ENCODE measurements at places on chromosomes 13 and 19. TPM values are rescaled to one million over a fixed set of nuclear protein-coding genes. Genes with fewer than 3 reads are reported as not detected.
A peak's percentile ranks its signal among the peaks of the same experiment; 100 is the strongest.

IL4I1 gene
- 21.2 TPM for total RNA-seq

ZNF556 gene
- not detected for total RNA-seq

IFI30 gene
- total RNA-seq, result 20.4 TPM

CDC42EP5 gene
- total RNA-seq, result 0.55 TPM

MAP4K1 gene
- 195 TPM for total RNA-seq

CKM gene
- total RNA-seq, result not detected

DNA sequence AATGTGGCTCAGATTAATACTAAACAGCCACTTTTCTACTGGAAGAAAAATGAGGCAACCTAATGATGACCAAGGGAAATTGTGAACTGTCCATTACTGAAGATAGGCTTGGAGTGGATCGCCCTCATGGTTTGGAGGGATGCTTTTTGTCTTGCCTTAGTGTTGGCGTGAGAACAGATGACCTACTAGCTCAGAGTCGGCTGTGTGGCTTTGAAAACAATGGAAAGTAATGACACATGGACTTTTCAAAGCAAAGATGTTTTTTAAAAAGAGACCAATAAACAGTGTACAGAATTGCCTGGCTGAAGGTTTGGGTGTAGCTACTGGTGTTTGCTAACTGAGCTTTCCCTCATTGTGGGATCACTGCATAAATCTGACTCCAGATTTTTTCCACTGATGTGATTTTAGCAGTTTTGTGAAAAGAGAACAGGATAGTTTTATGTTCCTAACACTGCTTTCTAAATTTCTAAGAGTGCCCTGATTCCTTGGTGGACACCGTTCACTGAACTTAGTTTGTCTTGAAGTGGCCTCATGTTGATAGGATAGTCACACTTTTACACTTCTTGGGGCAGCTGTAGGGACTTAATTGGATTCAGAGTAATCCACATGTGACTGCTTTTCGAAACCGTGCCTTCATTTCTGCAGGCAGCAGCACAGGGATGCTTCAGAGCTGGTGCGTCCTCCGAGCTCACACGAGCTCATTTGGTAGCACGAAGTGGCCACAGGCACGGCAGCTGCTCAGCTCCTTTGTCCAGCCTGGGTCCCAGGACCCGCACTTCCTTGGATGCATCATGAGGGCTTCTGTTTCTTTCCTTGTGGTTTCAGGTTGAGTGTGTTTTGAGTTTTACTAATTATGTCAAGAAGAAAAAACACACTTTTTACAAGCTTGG is 4.3 kb downstream of the CEBPG start:
- H3K36me3 ChIP-seq, result peaks cover 33% of the 10 kb centered on the region
- H3K4me3 ChIP-seq, result no peak overlapping the region
- no peaks in the 10 kb centered on the region for H3K27me3 ChIP-seq
- peaks cover 56% of the 10 kb centered on the region for H3K4me1 ChIP-seq
- no peak for DNase-seq
- H3K27ac ChIP-seq, result peak overlapping the region; percentile 32

- H3K36me3 ChIP-seq, result no peaks in the 10 kb centered on the region
- peaks cover 5% of the 10 kb centered on the region for H3K4me1 ChIP-seq
- no peak overlapping the region for H3K4me3 ChIP-seq
- H3K27me3 ChIP-seq, result peaks cover 15% of the 10 kb centered on the region
Observed at GRCh38 chr13:43573361-43573740, 213.4 kb downstream of the ENOX1 start.

- H3K4me1 ChIP-seq, result no peaks in the 10 kb centered on the region
- DNase-seq, result no peak
- H3K36me3 ChIP-seq, result no peaks in the 10 kb centered on the region
- H3K4me3 ChIP-seq, result no peak overlapping the region
- peaks cover 4% of the 10 kb centered on the region for H3K27me3 ChIP-seq
Observed at GRCh38 chr19:33875071-33875470, 78.4 kb downstream of the KCTD15 start.

- no peak for DNase-seq
- H3K4me3 ChIP-seq, result no peak overlapping the region
- H3K27me3 ChIP-seq, result peaks cover 15% of the 10 kb centered on the region
- H3K36me3 ChIP-seq, result no peaks in the 10 kb centered on the region
- no peaks in the 10 kb centered on the region for H3K4me1 ChIP-seq
- no peak overlapping the region for H3K27ac ChIP-seq
Observed at GRCh38 chr13:42794577-42795275, 13.3 kb downstream of the FAM216B start.

GRCh38 chr19:16088351-16089009 is 12.2 kb downstream of the TPM4 start:
- H3K4me1 ChIP-seq, result peaks cover 36% of the 10 kb centered on the region
- DNase-seq, result no peak
- peaks cover 78% of the 10 kb centered on the region for H3K36me3 ChIP-seq
- no peaks in the 10 kb centered on the region for H3K27me3 ChIP-seq
- H3K27ac ChIP-seq, result no peak overlapping the region
- H3K4me3 ChIP-seq, result no peak overlapping the region

DNA sequence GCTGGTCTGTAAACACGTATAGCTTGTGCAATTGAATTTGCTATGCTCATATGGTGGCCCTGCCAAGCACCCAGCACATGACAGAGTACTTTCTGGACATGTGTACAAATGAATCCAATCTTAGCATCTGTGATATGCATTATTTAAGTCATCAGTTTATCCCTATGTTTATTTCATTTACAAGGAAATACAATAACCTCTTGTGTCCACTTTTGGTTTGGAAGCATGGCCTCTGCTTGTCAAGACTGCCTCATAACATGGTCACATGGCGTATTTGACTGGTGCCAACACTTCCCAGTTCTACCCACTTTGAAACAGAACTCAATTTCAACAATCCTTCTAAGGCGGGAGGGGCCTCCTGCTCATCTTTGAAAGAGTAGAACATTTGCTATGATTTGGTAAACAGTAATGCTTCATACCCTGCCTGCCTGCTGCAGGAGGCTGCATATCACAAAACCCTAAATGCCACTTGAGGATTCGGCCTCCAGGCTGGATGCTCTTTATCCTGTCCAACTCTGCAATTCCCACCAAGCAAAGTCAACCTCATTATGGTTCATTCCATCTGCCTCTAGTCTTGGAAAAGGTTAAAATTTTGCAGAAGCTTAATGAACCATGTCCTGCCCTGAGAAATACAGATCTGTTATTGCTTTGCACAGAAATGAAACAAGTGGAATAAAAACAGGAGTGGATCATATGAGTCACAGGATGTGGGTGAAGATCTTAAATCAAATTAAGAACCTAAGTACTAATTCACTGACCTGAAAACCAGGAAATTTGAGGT is 151.3 kb downstream of the CYSLTR2 start:
- H3K27ac ChIP-seq, result peak overlapping the region; percentile 47
- H3K4me3 ChIP-seq, result no peak overlapping the region

DNA sequence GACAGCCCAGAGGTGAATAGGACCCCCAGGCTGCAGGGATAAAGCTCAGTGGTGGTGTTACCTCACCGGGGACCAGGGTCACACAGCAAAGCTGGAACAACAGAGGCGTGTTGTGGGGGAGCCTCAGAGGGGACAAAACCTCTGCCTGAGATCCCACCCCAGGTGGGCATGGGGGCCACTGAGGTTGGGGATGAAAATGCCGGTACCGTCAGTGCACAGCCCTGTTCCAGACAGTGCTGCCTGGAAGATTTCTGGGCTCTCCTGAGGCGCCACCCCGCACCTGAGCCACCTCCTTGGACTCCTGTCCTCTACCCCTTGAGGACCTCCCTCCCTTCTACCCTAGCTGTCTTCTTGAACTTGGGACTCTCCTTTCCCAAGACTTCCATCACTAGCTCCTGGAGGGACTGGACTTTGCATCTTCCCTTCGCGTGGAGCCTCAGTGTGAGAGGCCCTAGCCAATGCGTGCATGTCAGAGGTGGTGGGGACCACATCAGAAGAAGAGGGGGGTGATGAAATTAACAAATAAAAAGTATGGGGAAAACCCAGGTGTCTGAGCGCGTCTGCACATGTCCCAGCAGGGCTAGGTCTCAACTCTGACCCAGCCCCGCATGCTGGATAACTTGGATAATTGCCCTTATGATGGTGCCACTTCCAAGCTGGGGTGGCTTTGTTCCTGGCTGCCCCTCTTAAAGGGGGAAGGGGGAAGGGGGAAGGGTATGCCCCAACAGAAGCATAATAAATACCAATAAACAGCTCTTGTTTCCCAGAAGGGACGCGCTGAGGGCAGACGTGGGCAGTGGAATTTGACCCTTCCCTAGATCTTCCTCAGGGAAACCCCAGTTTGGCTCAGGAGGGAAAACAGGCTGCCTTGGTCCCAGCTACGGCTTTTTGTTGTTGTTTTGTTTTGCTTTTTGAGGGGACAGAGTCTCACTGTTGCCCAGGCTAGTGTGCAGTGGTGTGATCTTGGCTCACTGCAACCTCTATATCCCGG is 11.6 kb downstream of the CNFN start:
- no peak overlapping the region for H3K4me3 ChIP-seq
- H3K4me1 ChIP-seq, result peaks cover 3% of the 10 kb centered on the region
- DNase-seq, result no peak
- H3K27ac ChIP-seq, result no peak overlapping the region

DNA sequence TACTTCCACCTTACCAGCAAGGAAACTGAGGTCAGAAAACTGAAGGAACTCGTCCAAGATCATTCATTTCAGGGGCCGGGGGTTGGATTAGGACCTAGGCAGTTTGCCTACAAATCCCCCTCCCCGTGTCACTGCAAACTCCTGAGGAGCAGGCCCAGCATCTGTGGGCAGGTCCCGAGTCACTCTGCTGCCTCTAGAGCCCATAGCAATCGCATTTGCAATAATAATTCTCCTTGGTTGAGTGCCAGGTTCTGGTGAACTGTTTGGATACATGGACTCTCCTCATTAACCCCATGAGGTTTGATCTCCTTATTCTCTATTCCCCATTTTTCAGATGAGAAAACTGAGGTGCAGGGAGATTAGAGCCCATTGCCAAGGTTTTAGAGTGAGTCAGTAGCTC is 903 bp downstream of the PIN1 start:
- peaks cover 15% of the 10 kb centered on the region for H3K36me3 ChIP-seq
- H3K4me1 ChIP-seq, result peaks cover 19% of the 10 kb centered on the region
- peak overlapping the region; percentile 86 for H3K4me3 ChIP-seq
- no peak for DNase-seq
- no peaks in the 10 kb centered on the region for H3K27me3 ChIP-seq

- H3K27ac ChIP-seq, result no peak overlapping the region
- no peaks in the 10 kb centered on the region for H3K36me3 ChIP-seq
- peaks cover 5% of the 10 kb centered on the region for H3K27me3 ChIP-seq
- H3K4me1 ChIP-seq, result peaks cover 21% of the 10 kb centered on the region
- no peak for DNase-seq
Observed at GRCh38 chr13:49370371-49370770, 73.5 kb downstream of the CAB39L start.

GRCh38 chr13:89852570-89852969 is 1494.9 kb upstream of the MIR17HG start:
- no peak for DNase-seq
- no peak overlapping the region for H3K4me3 ChIP-seq
- no peaks in the 10 kb centered on the region for H3K36me3 ChIP-seq
- H3K4me1 ChIP-seq, result no peaks in the 10 kb centered on the region
- H3K27ac ChIP-seq, result no peak overlapping the region

DNA sequence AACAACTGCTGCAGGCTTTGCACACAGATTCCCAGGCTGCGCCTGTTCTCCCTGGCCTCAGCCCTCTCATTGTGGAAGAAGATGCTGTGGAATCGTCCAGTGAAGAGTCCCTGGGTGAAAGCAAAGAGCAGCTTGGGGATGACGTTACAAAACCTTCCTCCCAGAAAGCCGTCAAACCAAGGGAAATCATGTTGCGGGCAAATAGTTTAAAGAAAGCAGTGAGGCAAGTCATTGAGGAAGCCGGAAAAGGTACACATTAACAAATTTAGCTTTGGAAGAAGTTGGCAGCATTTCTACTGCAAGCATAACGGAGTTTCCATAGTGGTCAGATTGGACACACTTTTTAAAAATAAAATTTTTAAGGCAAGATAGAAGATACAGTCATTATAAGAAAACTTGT is 82.9 kb upstream of the AKAP11 start:
- no peaks in the 10 kb centered on the region for H3K4me1 ChIP-seq
- no peak overlapping the region for H3K27ac ChIP-seq
- H3K27me3 ChIP-seq, result no peaks in the 10 kb centered on the region
- DNase-seq, result no peak

GRCh38 chr19:23116802-23117571 is at the start of gene ZNF730:
ZNF730 (plus strand) TSS chr19:23117025; CDS start chr19:23117174, 149 bp downstream.
- peaks cover 15% of the 10 kb centered on the region for H3K27me3 ChIP-seq
- peaks cover 6% of the 10 kb centered on the region for H3K4me1 ChIP-seq
- DNase-seq, result peak; percentile 90
- peak within 1 kb of the TSS; percentile 82 for H3K4me3 ChIP-seq
- H3K36me3 ChIP-seq, result peaks cover 12% of the 10 kb centered on the region

GRCh38 chr19:7063764-7064418 is 5.4 kb upstream of the MBD3L3 start:
- H3K36me3 ChIP-seq, result no peaks in the 10 kb centered on the region
- H3K4me3 ChIP-seq, result no peak overlapping the region
- H3K27ac ChIP-seq, result no peak overlapping the region

DNA sequence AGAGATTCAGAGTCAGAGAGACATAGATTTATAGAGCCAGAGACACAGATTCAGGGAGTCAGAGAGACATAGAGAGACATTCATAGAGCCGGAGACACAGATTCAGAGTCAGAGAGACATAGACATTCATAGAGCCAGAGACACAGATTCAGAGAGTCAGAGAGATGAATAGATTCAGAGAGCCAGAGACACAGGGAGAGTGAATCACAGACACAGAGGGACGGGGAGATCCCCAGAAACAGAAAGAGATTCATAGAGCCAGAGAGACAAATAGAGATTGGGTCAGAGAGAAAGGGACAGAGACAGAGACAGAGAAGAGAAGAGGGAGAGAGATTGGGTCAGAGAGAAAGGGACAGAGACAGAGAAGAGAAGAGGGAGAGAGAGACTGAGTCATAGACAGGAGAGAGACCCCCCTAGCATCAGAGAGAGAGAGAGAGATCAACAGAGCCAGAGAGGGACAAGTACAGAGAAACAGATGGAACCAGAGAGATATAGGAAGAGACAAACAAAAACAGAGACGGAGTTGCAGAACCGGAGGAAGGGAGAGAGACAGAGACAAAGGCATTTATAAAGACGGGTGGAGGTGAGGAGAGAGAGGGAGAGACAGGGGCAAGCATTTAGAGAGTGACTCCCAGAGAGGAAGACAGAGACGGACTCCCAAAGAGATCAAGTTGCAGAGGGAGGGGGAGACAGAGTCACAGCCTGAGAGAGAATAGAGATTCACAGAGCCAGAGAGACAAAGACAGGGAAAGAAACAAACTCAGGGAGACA is 1.1 kb upstream of the PRKCG start:
- H3K4me1 ChIP-seq, result peaks cover 38% of the 10 kb centered on the region
- H3K27me3 ChIP-seq, result peaks cover 20% of the 10 kb centered on the region
- H3K36me3 ChIP-seq, result peaks cover 4% of the 10 kb centered on the region
- no peak overlapping the region for H3K27ac ChIP-seq
- DNase-seq, result no peak

GRCh38 chr19:4361152-4362046 is 18.0 kb downstream of the MPND start:
- no peak overlapping the region for H3K4me3 ChIP-seq
- H3K27me3 ChIP-seq, result no peaks in the 10 kb centered on the region
- H3K4me1 ChIP-seq, result no peaks in the 10 kb centered on the region
- H3K27ac ChIP-seq, result no peak overlapping the region
- peaks cover 18% of the 10 kb centered on the region for H3K36me3 ChIP-seq
- no peak for DNase-seq
